ENCODE measurements at places on chromosomes 1 and 21. TPM values are rescaled to one million over a fixed set of nuclear protein-coding genes. Genes with fewer than 3 reads are reported as not detected.

DNA sequence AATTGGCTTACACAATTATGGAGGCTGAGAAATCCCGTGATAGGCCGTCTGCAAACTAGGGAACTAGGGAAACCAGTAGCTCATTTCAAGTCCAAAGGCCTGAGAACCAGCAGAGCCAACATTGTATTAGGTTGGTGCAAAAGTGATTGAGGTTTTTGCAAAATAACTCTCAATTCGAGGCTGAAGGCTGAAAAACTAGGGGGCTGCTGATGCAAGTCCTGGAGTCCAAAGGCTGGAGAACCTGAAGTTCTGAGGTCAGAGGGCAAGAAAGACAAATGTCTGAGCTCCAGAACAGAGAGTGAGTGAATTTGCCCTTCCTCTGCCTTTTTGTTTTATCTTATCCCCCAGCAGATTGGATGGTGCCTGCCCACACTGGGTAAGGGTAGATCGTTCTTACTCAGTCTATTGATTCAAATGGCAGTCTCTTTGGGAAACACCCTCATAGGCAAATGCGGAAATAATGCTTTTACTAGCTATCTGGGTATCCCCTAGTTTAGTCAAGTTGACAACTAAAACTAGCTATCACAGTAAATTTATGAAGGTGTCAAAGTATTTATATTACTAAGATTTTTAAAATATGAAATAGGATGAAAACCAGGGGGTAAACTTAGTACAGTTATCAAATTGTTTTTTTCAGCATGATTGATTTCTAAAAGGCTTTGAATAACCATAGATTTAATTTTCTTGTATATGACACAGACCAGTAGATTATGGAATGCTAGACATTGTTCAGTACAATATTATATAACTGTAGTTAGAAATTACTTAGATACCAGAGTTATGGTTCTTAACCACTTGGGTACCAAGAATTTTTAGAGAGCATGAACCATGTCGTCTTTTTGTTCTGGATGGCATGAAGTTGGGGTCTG lies 15.4 kb downstream of the RABGAP1L start:
- no peaks in the 10 kb centered on the region for H3K27me3 ChIP-seq
- H3K36me3 ChIP-seq = no peaks in the 10 kb centered on the region
- no peak for DNase-seq
- H3K27ac ChIP-seq = no peak overlapping the region

DNA sequence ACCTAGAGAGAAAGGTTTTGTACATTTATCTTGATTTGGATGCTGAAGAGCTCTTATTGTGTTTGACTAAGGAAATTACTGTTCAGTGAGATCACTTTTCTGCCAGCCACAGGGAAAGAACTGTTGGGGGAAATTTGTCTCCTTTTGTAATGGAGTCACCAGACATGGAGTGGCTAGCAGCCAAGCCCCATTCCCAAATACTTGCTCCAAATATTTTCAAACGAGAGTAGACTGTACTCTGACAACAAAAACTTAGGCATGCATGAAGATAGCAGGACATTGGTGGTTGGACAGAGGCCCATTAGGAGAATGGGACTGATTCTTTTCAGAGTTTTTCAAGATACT lies 21.1 kb downstream of the IPO9 start:
- peak overlapping the region; percentile 60 for H3K27ac ChIP-seq
- no peaks in the 10 kb centered on the region for H3K27me3 ChIP-seq
- peaks cover 58% of the 10 kb centered on the region for H3K36me3 ChIP-seq
- peaks cover 27% of the 10 kb centered on the region for H3K4me1 ChIP-seq
- no peak for DNase-seq
- H3K4me3 ChIP-seq = no peak overlapping the region

DNA sequence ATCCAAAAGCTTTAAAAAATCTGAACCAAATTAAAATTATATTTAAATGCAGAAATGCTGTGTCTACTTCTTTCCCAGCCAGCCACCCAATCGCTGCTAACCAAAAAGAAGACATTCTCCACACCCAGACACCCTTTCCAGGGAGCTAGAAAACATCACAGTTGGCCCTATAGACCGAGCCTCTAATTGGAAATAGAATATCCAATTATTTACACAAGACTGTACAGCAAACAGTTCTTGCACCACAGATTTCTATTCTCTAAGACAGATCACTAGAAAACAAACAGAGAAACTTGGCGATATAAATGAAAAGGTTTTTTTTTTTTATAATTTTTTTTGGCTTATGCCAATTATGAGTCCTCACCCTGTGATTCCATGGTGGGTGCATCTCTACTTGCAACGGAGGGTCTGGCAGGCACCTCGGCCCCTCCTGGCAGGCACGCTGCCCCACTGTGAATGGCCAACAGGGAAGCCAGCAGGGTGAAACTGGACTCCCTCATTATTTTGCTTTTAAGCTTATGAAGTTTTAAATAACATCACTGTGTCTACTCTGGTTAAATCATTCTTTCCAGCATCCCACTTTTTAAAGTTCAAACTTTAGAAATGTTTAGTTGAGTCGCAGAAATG lies 29.2 kb downstream of the BCAR3 start:
- no peak overlapping the region for H3K4me3 ChIP-seq
- H3K27me3 ChIP-seq = no peaks in the 10 kb centered on the region
- DNase-seq = no peak
- no peak overlapping the region for H3K27ac ChIP-seq

DNA sequence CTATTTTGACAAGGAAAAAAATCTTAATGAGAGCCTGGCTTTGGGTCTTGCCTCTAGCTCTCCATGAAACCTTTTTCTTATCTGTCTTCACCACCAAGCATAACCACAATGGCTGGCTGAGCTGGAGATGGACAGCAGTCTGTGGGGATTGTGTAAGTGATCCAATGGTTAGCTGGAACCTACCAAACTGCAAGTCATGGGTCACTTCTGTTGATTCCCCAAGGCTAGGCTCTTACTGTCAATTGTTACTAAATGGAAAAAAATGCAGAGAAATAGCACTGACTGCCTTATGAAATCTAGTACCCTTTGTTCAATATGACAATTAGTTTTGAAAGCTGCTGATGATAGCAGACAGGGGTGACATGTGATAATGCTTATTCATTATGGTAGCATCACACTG lies 359.0 kb downstream of the ST6GALNAC3 start:
- no peak for DNase-seq
- H3K4me3 ChIP-seq = no peak overlapping the region
- H3K27me3 ChIP-seq = no peaks in the 10 kb centered on the region
- no peaks in the 10 kb centered on the region for H3K36me3 ChIP-seq
- H3K27ac ChIP-seq = no peak overlapping the region

GRCh38 chr1:3312310-3312897 lies 142.1 kb upstream of the ARHGEF16 start:
- peaks cover 43% of the 10 kb centered on the region for H3K4me1 ChIP-seq
- H3K27ac ChIP-seq = peak overlapping the region; percentile 94
- no peak overlapping the region for H3K4me3 ChIP-seq
- H3K27me3 ChIP-seq = peaks cover 16% of the 10 kb centered on the region

GRCh38 chr1:233113009-233113879 lies 162.8 kb downstream of the NTPCR start:
- no peaks in the 10 kb centered on the region for H3K36me3 ChIP-seq
- H3K27me3 ChIP-seq = no peaks in the 10 kb centered on the region
- peak overlapping the region; percentile 28 for H3K4me3 ChIP-seq
- H3K27ac ChIP-seq = peak overlapping the region; percentile 69
- peaks cover 15% of the 10 kb centered on the region for H3K4me1 ChIP-seq

- H3K4me3 ChIP-seq = no peak overlapping the region
- H3K4me1 ChIP-seq = no peaks in the 10 kb centered on the region
- H3K36me3 ChIP-seq = no peaks in the 10 kb centered on the region
- no peaks in the 10 kb centered on the region for H3K27me3 ChIP-seq
- no peak for DNase-seq
- no peak overlapping the region for H3K27ac ChIP-seq
These were observed 310.0 kb downstream of the LMO4 start for GRCh38 chr1:87638636-87639035.

Gene NBPF9
- total RNA-seq = 20.3 TPM

Gene PTPN7
- total RNA-seq = 2.5 TPM

Gene TMEM82
- not detected for total RNA-seq

Gene PMF1
- 60.4 TPM for total RNA-seq

Gene ALPL
- 1.2 TPM for total RNA-seq

Measured in esophagus muscularis mucosa (tissue), 4 donors.